Glutamatergic neuron (in vitro differentiated cells): ENCODE measurements at places on chromosomes 2 and 18. TPM values are rescaled to one million over a fixed set of nuclear protein-coding genes. Genes with fewer than 3 reads are reported as not detected.

The ZNF513 gene
- total RNA-seq, result 30.2 TPM

DNA sequence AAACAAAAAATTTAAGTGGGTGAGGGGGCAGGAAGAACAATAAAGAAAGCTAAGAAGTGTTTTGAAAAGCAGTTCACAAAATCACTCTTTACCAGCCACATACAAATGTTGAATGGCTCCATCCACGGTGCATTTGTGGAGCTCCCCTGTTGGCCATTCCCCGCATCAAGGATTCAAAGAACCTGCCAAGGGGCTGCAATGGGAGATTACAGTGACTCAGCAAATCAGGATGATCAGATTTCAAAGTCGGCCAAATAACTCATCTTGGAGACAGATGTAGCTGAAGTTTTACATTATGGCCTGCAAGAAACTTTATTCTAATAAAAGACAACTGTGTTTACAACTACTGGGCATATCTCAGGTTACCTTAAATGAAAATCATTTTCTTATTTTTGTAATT is 26.9 kb downstream of the COL4A3 start:
- DNase-seq, result no peak

GRCh38 chr2:181458871-181459270 is 1.7 kb downstream of the ITGA4 start:
- no peak for DNase-seq

The SLC40A1 gene
- total RNA-seq, result 0.56 TPM

- no peak for DNase-seq
Observed at GRCh38 chr2:104504331-104505073, 349.4 kb upstream of the POU3F3 start.

DNA sequence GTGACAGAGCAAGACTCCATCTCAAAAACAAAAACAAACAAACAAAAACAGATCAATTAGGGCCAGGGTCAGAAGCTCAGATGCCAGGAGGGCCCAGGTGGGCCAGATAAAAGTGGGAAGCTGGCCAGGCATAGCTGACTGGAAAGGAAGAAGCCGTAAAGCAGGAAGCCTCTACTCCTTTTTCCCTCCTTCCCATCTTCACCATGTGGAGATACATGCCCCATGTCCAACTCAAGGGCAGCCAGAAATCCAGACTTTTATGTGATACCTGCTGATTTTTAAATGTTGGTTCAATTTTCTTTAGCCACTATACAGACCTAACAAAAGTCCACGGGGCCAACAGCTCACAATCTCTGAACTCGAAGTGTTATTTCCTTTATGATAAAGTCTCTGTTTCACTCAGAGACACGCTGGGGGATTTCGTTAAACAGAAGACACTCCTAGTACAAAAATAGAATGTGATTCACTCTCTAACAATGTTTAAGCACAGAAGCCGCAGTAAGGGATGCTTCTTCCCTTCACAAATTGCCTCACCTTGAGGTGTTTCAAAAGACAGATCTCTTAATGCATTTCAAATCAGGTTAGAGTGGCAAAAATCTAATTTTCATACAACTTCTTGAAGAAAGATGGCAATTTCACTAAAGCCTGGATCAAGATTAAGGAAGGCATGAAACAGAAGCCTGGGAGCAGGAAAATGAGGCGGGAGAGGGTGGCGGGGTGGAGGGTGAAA is 14.0 kb downstream of the TMEM247 start:
- no peak for DNase-seq

DNA sequence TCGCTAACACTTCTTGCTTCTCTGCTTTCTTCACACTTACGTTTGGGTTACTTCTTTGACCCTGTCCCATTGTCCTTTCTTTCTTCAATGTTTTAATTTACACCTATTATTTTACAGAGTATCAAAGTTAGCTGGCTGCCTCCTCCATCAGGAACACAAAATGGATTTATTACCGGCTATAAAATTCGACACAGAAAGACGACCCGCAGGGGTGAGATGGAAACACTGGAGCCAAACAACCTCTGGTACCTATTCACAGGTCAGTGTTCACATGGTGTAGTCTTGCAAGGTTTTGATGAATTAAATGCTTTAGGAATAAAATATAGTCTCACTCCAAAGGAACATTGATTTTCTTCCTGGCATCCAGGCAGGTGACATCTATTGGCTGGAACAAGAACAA is 919.0 kb downstream of the MBD2 start:
- DNase-seq, result no peak

DNA sequence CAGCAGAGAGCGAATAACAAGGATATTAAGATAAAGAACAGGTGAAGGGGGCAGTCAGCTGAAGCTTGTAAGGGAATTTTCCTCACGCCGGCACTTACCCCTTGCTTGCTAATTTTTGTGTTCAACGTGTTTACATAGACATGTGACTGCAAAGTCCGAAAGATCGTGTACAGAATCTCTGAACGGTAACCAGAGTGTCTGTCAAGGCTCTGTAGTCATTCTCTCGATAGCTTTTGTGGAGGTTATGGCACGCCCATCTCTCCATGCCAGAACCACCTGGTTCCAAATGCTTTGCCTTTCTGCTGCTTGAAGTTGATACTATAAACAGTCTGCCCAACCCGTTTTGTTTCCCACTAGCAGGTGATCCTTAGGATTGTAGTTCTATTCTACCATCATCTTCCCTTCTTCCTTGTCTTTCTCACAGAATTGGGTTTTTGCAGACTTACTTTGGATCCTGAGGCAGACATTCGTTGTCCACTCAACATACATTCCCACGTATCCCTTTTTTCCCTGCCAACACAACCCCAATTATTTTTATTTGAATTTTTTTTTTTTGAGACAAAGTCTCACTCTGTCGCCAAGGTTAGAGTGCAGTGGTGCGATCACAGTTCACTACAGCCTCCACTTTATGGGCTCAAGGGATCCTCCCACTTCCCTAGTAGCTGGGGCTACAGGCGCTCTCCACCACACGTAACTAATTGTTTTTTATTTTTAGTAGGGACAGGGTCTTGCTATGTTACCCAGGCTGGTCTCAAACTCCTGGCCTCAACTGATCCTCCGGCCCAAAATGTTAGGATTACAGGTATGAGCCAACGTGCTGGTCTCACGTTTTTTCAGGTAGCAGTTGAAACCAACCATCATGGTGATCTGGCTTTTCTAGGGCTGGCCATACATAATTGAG is 1.3 kb upstream of the USP34 start:
- DNase-seq, result no peak

DNA sequence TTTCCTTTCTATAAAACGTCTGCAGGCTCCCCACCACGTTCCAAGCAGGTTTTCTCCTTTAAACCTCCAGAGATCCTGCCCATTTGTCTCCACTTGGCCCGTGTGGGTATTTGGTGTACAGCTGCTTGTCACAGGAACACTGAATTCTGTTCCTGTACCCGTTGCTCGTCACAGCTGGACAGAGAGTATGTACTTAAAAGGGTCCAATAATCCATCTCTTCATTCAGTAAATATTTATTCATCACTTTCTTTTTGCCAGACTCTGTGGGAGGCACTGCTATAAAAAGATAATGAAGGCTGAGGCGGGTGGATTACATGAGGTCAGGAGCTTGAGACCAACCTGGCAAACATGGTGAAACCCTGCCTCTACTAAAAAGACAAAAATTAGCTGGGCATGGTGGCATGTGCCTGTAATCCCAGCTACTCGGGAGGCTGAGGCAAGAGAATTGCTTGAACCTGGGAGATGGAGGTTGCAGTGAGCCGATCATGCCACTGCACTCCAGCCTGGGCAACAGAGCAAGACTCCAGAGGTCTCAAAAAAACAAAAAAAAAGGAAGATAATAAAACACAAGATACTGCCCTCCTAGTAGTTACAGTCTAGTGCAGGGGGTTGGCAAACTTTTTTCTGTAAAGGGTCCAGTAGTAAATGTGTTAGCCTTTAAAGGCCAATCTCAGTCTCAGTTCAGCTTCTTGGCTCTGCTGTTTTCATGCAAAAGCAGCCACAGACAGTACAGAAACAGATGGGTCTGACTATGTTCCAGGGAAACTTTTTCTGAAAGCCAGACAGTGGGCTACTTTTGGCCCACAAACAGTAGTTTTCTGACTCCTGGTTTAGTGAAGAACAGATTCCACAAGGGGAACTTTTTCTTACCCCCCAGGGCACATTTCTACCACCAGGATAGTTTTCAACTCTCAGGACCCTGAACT is 309.9 kb upstream of the RAB12 start:
- DNase-seq, result no peak

GRCh38 chr2:29006092-29006979 is 25.2 kb downstream of the TOGARAM2 start:
- no peak for DNase-seq

- no peak for DNase-seq
Observed at GRCh38 chr2:37827911-37828511, 97.1 kb upstream of the RMDN2 start.

- DNase-seq, result no peak
Observed at GRCh38 chr2:10048501-10049171, 5.3 kb downstream of the KLF11 start.
